ENCODE measurements at places on chromosomes 13 and 19.

- no peak for DNase-seq
Observed at GRCh38 chr19:5585461-5586299, 17.9 kb upstream of the TINCR start.

GRCh38 chr13:40518481-40518882, 148.0 kb downstream of the FOXO1 start:
- DNase-seq: peak; percentile 28

DNA sequence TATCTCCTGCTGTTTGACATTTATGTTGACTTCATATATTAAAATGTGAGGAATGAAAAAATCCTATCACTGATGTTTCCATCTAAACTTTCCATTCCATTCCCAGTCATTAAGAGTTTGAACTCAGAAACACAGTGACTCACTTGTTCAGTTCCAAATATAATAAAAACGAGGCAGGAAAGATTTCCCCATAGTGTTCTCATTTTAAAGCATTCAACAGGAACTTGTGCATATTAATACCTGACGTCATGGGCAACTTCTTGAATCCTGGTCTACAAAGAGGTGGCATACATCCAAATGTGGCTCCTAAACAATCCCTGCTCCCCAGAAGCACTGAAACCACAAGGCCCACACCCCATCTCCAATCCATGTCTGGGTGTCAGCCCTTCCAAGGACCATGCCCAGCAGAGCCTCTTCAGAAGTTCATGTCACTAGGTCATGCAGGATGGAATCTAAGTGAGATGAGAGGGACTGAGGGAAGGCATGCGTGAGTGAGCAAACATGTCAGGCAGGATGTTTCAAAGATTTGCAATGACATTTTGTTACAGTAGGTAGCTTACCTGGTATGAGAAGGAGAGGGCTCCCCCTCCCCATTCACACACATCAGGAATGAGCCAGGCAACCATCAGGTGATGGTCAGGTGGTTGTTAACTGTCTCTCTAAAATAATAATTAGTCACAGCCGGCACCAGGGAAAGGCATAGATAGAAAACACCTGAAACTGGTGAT, 9.4 kb upstream of the ERVV-2 start:
- no peak for DNase-seq

GRCh38 chr19:15418579-15419412, at the start of gene AKAP8L:
AKAP8L (minus strand) TSS chr19:15418988; CDS start chr19:15418923, 65 bp downstream.
- DNase-seq: peak; percentile 96

Measured in H1 (cell line).